NCI-H1417 (cell line): ENCODE measurements at places on chromosomes 7 and 10.

DNA sequence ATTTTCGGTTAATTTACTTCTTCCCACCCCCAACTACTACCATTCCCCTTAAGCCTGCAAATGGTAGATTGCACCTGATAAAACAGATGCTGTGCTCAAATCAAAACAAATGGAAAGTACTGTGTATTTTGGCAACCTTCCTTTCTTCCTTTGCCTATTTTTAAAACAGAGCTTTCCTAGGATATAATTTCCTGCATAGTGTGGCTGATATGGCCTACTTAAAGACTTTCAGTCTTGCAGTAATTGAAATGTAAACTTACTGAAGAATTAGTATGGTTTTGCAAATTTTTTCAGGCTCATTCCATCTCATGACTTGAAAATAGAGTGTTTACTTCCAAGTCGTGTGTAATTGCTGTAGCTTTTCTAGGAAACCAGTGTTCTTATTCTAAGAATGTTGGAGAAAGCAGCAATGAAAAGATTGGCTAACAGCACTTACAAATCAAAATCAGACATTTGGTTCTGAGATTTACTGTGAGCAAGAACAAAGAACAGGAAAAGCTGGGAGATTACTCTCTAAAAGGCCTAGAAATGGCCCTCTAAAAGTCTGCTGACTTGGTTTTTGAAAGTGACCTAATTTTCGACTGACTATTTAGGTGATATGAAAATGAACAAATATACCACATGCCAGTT, 52.0 kb downstream of the REEP3 start:
- DNase-seq, result peak; percentile 43

GRCh38 chr10:42755028-42755451, 27.6 kb upstream of the BMS1 start:
- no peak for DNase-seq

DNA sequence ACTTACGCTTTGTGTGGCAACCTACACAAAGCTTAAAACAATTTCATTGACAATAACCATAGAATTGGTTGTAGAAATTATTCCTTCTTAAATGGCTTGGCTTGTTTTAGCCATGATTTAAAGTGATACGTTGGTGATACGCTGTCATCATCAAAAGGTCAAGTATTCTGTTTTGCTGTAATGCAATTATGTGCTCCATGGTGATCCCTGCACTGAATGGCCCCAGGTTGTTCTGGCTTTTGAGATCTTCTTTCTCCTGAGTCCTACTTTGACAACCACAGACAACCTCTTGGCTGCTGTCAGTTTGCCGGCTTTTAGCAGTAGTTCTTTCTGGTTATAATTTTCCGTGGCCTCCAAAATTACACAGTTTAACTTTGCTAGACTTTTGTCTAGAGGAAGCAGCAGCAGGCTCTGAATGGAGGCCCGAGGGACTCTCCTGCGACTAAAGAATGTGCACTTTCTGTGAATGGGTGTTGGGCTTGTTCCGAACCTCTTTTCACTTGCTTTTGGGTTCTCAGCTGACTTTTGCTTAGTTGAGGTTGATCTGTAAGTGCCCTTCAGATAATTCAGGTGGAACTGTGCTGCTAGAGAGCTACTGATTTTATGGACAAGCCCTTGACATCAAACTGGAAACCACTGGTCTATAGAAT, 104.7 kb downstream of the TMEM178B start:
- DNase-seq, result no peak

DNA sequence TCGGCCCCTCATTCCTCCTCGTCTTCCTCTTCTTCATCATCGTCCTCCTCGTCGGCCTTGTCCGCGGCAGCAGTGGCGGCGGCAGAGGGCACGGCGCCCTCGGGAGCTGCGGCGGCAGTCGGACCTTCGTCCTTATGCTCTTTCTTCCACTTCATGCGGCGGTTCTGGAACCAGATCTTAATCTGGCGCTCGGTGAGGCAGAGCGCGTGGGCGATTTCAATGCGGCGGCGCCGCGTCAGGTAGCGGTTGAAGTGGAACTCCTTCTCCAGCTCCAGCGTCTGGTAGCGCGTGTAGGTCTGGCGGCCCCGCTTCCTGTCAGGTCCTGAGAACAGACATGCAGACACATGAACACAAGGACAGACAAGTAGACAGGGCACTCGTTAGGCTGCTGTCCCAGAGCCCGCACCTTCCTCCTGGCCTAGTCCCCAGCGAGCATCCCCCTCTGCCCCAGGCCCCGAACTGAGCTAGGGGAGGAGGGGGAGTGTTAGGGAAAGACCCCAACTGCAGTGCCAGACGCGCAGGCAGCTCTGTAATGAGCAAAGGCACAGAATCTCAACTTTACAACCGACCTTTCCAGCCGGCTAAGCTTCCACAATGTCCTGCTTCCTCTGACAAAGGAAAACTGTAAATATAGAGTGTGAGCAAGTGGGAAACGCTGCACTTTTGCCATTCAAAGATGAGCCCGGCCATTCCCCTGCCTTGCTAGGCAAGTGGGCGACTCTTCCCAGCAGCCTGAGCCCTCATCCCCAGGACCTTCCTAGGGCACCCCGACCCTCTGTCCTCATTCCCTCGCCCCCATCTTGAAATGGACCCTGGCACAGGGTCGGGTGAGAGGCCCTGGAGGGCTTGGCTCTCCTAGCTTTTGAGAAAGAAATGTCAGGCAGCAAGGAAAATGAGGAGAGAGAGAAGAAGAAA, 1.3 kb downstream of the HOXA7 start:
- DNase-seq, result no peak

DNA sequence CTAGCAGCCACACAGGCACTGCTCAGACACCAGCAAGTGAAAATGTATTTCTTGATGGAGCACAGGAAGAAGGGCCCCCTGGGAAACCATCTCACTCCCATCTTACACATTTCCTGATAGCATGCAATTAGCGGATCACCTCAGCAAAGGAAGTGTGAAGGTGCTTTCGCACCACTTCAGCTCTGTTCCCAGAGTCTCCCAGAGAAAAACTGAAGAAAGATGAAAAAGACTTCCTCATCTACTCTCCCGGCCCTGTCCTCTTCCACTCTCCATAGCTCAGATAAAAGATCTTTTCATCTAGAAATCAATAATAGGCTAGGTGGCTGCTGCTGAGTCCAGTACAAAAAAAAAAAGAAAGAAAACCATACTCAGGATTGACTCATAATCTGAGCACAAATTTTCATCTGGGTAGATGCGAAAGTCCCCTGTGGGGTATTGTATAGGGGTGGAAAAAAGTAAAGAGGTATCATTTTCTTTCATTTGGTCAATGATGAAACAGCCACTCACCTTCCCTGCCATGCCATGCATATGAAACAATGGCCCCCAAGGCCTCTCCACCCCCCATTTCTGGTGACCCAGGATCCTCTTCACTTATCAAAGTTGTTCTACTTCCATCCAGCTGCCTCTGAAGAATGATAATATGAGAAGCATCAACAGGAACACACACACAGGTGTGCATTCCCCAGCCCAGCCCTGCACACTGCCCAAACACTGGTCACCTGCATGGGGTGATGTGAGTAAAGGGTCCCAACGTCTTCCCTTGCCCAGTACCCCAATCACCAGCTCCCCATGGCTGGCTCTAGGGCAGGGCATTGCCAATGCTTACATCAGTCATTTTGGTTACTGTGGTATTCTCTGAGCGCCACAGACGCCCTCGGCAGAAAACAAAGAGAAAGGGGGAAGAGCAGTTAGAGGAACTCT, 48.8 kb upstream of the DGKI start:
- no peak for DNase-seq
